ENCODE measurements at places on chromosomes 12 and 14. TPM values are rescaled to one million over a fixed set of nuclear protein-coding genes. Genes with fewer than 3 reads are reported as not detected.

DNA sequence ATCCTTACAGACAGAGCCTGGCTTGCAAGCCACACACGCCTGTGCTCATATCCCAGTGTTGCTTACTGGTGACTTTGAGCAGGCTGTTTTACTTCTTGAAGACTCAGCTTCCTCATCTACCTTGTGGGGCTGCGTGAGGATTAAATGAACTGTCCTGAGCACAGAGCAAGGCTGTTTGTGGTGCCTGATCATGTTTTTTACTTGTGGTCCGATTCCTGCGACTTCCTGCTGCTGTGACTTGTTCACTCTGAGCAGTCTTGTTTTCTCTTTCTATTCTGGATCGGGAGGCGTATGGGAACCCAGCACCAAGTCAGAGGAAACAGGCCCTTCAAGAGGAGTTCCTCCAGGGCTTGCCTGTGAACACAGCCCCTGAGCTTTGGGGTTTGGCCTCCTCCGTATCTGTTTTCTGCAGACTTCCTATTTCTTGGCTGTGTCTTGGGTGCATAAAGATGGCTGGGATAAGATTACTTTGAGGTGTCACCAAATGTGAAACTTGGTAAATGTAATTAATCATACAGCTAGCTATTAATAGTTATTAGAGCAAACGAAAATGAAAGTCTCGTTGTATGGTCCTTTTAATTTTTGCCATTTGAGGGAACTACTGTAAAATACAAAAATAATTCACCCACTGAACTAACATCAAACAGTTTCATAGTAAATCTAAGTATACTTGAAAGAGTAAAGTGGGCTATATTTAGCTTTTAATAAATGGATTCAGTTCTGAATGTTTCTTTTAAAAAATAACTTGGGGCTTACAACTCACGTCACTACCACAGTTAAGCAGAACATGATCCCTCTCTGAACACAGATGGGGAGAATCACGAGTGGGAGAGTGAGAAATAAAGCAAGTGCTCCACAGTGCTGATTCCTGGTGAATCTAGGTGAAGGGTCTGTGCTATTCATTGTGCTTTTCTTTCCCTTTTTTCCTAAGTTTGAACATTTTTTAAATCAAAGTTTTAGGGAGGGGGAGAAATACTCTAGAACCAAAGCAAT is 251.5 kb downstream of the FOXN3 start:
- no peak for DNase-seq

Gene ELK3
- total RNA-seq: 105 TPM

Gene ACVR1B
- 11.0 TPM for total RNA-seq

GRCh38 chr12:6570264-6570887 is 2.3 kb upstream of the NOP2 start:
- peak; percentile 46 for DNase-seq

Gene GLRX5
- total RNA-seq: 39.9 TPM

Gene SOAT2
- not detected for total RNA-seq

DNA sequence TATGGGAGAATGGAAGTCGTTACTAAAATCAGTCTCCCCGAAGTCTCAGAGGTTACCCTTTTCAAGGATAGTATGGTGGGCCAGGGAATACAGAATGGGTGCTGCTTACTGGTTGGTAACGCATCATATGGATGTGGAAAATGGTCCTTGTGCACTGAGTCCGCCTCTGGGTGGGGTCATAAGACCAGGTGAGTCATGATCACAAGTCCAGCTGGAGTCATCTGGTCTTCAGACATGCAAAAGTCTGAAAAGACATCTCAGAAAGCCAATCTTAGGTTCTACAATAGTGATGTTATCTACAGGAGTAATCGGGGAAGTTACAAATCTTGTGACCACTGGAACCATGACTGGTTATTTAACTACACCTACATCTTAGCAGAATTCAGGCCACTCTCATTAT is 71.9 kb upstream of the TCL1B start:
- DNase-seq: peak; percentile 2

- peak; percentile 47 for DNase-seq
These were observed 50.9 kb upstream of the DIP2B start for GRCh38 chr12:50453872-50454271.

DNA sequence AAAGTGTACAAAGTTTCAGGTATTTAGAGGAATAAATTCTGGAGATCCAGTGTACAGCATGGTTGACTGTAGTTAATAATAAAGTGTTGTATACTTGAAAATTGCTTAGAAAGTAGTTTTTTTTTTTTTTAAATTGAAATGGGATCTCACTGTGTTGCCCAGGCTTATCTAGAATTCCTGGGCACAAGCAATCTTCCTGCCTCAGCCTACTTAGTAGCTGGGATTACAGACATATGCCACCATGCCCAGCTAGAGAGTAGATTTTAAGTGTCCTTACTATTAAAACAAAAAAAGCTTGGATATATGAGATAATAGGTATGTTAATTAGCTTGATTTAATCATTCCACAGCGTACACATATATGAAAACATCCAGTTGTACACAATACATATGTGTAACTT is 27.7 kb downstream of the FUT8 start:
- DNase-seq: no peak

- DNase-seq: no peak
These were observed 7.4 kb downstream of the NKX2-1 start for GRCh38 chr14:36512585-36513003.

GRCh38 chr14:58636129-58636528 is 1.6 kb upstream of the DACT1 start:
- no peak for DNase-seq

- no peak for DNase-seq
These were observed 6.3 kb upstream of the ABHD12B start for GRCh38 chr14:50865391-50866076.

GRCh38 chr12:83161456-83161855 is 474.8 kb downstream of the TMTC2 start:
- no peak for DNase-seq

GRCh38 chr14:24904533-24904932 is 145.4 kb downstream of the STXBP6 start:
- DNase-seq: no peak

DNA sequence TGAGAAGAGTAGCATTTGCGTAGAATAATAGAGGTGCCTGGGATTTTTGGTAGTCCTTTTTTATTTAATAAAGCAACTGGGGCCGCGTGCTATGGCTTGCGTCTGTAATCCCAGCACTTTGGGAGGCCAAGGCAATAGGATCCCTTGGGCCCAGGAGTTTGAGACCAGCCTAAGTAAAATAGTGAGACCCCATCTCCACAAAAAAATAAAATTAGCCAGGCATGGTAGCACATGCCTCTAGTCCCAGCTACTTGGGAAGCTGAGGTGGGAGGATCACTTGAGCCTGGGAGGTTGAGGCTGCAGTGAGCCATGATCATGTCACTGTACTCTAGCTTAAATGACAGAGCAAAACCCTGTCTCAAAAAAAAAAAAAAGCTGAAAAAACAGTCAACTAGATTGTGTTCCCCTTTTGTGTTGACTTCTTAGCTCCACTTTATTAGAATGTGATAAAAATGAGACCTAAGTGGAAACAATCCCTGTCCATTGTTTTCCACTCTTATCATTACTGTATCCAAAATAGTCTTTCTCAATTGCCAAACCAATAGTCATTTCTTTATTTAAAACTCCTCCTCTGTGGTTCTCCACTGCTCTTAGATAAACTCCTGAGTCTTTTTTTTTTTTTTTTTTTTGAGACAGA is 7.4 kb downstream of the PRKCH start:
- DNase-seq: no peak

- DNase-seq: peak; percentile 39
These were observed 53.5 kb upstream of the PPP1R12A start for GRCh38 chr12:79988368-79988767.

GRCh38 chr12:96099986-96100385 is 64.6 kb upstream of the LTA4H start:
- DNase-seq: no peak

- DNase-seq: no peak
These were observed 6.5 kb downstream of the NUBPL start for GRCh38 chr14:31567655-31568054.

- DNase-seq: no peak
These were observed 8.4 kb downstream of the KRT8 start for GRCh38 chr12:52896190-52897100.

GRCh38 chr14:68791902-68792677 is 777 bp downstream of the ZFP36L1 start:
- peak; percentile 35 for DNase-seq

- no peak for DNase-seq
These were observed 115.0 kb downstream of the PCNX1 start for GRCh38 chr14:71022012-71022869.

Gene LRFN5
- total RNA-seq: not detected

Gene RNU4-1
- under 0.01 TPM for total RNA-seq

DNA sequence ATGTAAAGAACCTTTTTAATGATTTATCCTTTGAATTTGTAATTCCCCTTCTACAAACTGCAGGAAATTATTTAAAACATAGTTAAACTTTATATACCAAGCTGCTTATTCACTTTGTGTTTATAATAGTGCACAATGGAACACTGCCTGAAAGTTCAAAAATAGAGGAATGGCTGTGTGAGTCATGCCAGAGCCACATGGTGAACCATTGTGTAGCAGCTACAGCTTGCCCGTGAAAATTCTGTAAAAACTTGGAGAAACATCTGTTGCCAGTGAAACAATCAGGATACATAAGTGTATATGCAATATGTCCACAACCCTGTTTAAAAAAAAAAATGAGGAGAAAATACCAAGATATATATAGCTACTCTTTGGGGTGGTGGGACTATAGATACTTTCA is 59.5 kb downstream of the VEZT start:
- peak; percentile 73 for DNase-seq

DNA sequence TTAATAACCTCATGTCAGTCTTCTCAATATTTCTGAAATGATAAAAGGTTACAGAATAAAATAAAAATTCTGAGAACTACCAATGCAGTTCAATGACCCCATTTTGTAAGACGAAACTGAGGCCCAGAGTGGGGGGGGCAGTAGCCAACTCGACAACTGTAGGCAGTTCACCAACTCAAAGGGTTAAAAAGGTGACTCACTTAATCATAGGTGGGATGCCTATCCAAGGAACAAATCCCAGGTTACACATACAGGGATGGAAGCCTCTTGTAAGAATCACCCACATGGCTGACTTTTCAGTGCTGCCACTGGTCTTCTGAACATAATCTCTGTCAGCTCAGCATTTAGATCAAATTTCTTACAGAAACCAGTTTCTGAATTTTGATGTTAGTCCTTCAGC is 10.9 kb downstream of the PPM1H start:
- DNase-seq: no peak

GRCh38 chr14:85508863-85509262 is 21.1 kb upstream of the FLRT2 start:
- no peak for DNase-seq

Gene NTS
- total RNA-seq: not detected

Data from LHCN-M2 (cell line).